ENCODE measurements at places on chromosomes 2 and 18. TPM values are rescaled to one million over a fixed set of nuclear protein-coding genes. Genes with fewer than 3 reads are reported as not detected.

DHRS9 gene
- total RNA-seq = not detected

- no peaks in the 10 kb centered on the region for H3K4me1 ChIP-seq
- no peak overlapping the region for H3K27ac ChIP-seq
- DNase-seq = no peak
- no peak overlapping the region for H3K4me3 ChIP-seq
- no peaks in the 10 kb centered on the region for H3K36me3 ChIP-seq
Measured at GRCh38 chr2:214676421-214677089, 132.9 kb downstream of the BARD1 start.

- H3K27ac ChIP-seq = peak overlapping the region; percentile 97
- H3K36me3 ChIP-seq = peaks cover 29% of the 10 kb centered on the region
- H3K4me1 ChIP-seq = peaks cover 75% of the 10 kb centered on the region
- no peaks in the 10 kb centered on the region for H3K27me3 ChIP-seq
- H3K4me3 ChIP-seq = peak overlapping the region; percentile 50
Measured at GRCh38 chr18:58863539-58864145, 1.0 kb upstream of the ZNF532 start.

GRCh38 chr18:3584266-3584861 is 134.4 kb downstream of the TGIF1 start:
- no peak for DNase-seq
- no peak overlapping the region for H3K4me3 ChIP-seq
- H3K4me1 ChIP-seq = peaks cover 28% of the 10 kb centered on the region
- no peak overlapping the region for H3K27ac ChIP-seq

DNA sequence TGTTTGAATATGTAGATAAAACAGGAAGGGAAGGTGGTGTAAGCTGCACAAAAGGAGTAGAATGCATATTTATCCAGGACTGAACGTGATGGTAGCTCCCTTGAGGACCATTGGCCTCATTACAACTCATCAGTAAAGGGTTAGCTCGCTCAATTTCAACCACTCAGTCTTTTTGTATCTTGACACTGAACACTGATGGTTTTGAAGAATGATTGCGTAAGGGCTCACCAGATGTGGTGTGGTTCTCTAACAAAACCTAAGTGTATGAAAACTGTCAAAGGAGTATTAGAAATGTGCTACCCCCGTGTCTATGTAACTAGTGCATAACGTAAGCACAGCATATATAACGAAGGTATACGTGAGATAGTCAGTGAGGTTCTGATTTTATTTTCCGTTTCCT is 272.4 kb upstream of the THSD7B start:
- no peak overlapping the region for H3K4me3 ChIP-seq
- no peaks in the 10 kb centered on the region for H3K27me3 ChIP-seq
- H3K36me3 ChIP-seq = no peaks in the 10 kb centered on the region
- no peaks in the 10 kb centered on the region for H3K4me1 ChIP-seq
- no peak overlapping the region for H3K27ac ChIP-seq

Measured in A673 (cell line).